ENCODE measurements at places on chromosomes 1 and 21. TPM values are rescaled to one million over a fixed set of nuclear protein-coding genes. Genes with fewer than 3 reads are reported as not detected.

TMCO4 gene
- 33.2 TPM for total RNA-seq

GRCh38 chr1:186409091-186409490, 33.5 kb downstream of the ODR4 start:
- no peak overlapping the region for H3K4me3 ChIP-seq

DNA sequence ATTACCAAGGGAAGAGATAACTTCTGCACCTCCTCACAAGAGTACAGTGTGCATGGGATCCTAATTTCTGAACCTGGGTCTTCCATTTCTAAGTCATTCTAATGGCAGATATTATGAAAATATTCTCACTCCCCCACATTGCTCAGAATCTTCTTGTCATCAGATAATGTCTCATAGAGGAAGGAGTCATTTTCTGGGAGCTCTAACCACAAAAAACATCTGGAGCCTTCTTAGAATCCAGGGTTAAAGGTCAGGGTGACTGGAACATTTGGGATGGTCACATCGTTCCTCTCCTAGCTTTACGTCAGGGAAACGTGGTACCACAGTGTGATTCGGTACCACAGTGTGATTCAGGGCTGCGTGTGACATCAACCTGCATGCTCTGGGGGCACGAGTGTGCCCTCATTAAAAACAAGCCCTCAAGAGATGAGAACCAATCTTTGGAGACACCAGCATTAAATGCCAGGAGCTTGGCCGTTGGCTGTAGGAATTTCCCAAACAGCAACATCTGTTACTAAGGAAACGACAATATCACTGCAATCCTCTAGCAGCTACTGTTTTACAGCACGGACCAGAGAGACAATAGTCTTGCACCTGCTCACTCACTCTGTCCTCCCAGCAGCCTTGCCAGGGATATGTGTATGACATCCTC, 179.1 kb downstream of the PSMG1 start:
- no peaks in the 10 kb centered on the region for H3K36me3 ChIP-seq
- H3K27ac ChIP-seq = peak overlapping the region; percentile 82
- peak; percentile 56 for DNase-seq
- peaks cover 31% of the 10 kb centered on the region for H3K4me1 ChIP-seq
- H3K27me3 ChIP-seq = no peaks in the 10 kb centered on the region
- H3K4me3 ChIP-seq = no peak overlapping the region

SOAT1 gene
- 29.5 TPM for total RNA-seq

DNA sequence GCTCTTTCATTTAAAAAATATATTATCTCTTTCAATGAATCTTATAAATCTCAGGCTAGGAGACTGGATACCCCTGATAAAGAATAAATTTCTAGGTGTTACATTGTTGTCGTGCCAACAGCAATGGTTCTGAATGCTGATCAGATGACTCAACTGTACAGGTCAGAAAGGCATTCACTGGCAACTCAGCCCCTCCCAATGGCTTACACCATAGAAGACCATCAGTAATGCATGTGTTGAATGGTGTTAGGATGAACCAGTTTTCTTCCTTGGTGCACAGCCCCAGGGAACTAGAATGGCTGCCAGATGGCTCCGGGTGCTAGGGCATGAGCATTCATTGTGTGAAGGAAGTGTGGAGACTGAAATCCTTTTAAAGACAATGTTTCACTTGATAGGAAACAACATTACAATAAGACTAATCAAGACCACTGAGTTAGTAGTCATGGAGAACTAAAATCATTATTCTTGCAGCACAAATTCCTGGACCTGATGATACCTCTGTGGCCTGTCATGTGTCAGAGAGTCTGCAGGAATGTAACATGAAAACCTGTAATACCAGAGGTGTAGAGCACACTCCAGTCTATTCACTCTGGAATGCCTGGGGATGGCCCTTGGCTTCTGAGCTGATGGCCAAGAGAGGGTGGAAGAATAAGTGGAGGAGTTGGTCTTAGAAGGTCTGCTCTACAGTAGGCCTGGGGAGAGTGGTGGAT, 187.7 kb upstream of the LMO4 start:
- H3K27me3 ChIP-seq = no peaks in the 10 kb centered on the region
- H3K4me1 ChIP-seq = no peaks in the 10 kb centered on the region
- no peak overlapping the region for H3K27ac ChIP-seq

DNA sequence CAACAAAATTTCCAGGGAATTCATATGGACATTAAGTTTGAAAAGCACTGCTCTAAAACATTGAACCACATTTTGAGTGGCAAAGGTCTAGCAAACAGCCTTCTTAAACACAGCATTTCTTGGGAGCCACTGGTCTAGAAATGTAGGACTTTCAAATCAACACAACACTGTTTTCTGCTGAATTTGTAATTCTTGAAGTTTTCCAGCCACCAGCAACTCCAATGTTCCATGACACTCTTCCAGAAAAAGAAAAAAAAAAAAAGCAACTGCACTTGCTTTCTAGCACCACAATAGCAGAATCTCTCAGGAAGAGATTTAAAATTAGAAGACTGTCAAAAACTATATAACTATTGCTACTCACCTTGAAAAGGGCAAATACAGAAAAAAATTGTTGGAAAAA, 4.5 kb downstream of the SYDE2 start:
- DNase-seq = no peak
- no peak overlapping the region for H3K4me3 ChIP-seq
- H3K4me1 ChIP-seq = peaks cover 48% of the 10 kb centered on the region
- H3K27ac ChIP-seq = no peak overlapping the region
- H3K27me3 ChIP-seq = peaks cover 3% of the 10 kb centered on the region

GRCh38 chr1:174114106-174114505, 45.2 kb upstream of the RABGAP1L start:
- no peaks in the 10 kb centered on the region for H3K36me3 ChIP-seq
- H3K4me1 ChIP-seq = no peaks in the 10 kb centered on the region
- no peak overlapping the region for H3K4me3 ChIP-seq
- DNase-seq = no peak
- no peak overlapping the region for H3K27ac ChIP-seq

- DNase-seq = no peak
- H3K36me3 ChIP-seq = peaks cover 17% of the 10 kb centered on the region
- H3K4me3 ChIP-seq = no peak overlapping the region
- H3K4me1 ChIP-seq = peaks cover 3% of the 10 kb centered on the region
- H3K27ac ChIP-seq = no peak overlapping the region
Observed at GRCh38 chr1:246559310-246559709, 6.8 kb downstream of the TFB2M start.

GRCh38 chr1:174656409-174657059, 208.8 kb downstream of the GPR52 start:
- no peak for DNase-seq
- H3K36me3 ChIP-seq = no peaks in the 10 kb centered on the region
- H3K4me1 ChIP-seq = no peaks in the 10 kb centered on the region
- H3K27me3 ChIP-seq = no peaks in the 10 kb centered on the region
- H3K27ac ChIP-seq = no peak overlapping the region

ADGRL4 gene
- 15.8 TPM for total RNA-seq

GRCh38 chr1:64624218-64624713, 120.6 kb upstream of the RAVER2 start:
- H3K27ac ChIP-seq = no peak overlapping the region
- no peak for DNase-seq
- H3K4me3 ChIP-seq = no peak overlapping the region
- H3K4me1 ChIP-seq = no peaks in the 10 kb centered on the region

- no peaks in the 10 kb centered on the region for H3K36me3 ChIP-seq
- no peak for DNase-seq
- H3K27me3 ChIP-seq = no peaks in the 10 kb centered on the region
- H3K4me1 ChIP-seq = no peaks in the 10 kb centered on the region
Observed at GRCh38 chr1:21525340-21525717, 16.1 kb downstream of the ALPL start.
